ENCODE measurements at places on chromosomes 5 and 9.

DNA sequence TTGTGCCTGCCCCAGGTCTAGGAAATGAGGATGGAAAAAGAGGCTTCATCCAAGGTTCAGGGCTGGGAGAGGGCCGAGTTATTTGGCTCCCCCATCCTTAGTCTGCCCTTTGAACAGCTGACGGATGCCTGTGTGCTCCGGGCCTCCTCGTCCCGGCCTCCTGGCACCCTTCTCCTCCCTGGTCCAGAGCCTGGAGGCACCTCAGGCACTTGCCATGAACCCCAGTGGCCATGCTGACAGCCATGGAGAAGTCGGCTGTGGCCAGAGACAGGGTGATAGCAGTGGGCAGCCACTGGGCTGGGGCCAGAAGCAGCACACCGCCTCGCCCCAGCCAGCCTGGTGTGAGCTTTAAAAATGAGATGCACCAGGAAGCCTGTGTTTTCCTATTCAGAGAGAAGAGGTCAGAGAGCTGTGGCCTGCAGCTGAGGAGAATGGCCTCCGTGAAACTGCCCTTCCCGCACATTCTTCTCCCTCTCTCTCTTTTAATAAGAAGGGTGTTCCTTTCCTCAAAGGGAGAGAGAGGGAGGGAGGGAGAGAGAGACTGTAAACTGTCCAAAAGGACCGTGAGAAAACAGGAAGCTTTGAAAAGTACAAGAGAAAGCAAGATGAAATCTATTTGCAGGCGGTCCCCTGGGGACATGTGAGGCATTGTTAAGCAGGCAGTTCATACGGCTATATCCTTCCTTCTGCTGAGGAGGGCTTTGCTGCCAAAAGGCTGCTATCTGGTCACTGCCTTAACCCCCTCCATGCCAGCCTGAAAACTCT lies 55.3 kb downstream of the ZNF366 start:
- no peaks in the 10 kb centered on the region for H3K36me3 ChIP-seq
- H3K4me1 ChIP-seq = 0 out of 2 replicates have a peak, but pooled peaks cover 2% of the 10 kb centered on the region
- H3K27ac ChIP-seq = no peak overlapping the region

- no peak for DNase-seq
- H3K4me1 ChIP-seq = no peaks in the 10 kb centered on the region
- no peak overlapping the region for H3K27ac ChIP-seq
Observed at GRCh38 chr5:111068213-111068612, 3.3 kb upstream of the TSLP start.

GRCh38 chr5:109455598-109456096 lies 45.9 kb upstream of the PJA2 start:
- H3K4me1 ChIP-seq = no peaks in the 10 kb centered on the region
- no peak for DNase-seq
- 0 out of 2 replicates have a peak, but pooled peaks cover 7% of the 10 kb centered on the region for H3K36me3 ChIP-seq
- H3K27ac ChIP-seq = no peak overlapping the region
- H3K27me3 ChIP-seq = no peaks in the 10 kb centered on the region

DNA sequence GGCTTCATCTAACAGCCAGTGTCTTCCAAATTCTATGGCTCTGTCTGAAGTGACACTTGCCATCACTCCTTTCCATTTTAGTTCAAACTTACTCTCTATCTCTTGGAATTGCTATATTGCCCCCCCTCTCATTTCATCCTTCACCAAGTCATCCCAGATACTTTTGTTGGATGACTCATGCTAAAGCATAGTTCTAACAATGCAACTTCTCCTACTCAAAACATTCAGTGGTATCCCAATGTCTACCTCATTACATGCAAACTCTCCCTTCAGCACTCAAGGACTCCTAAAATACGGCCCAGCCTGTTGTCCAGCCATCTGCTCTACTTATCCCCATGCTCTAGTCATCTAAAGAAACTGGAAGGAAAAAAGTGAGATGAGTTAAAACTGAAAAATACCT lies 171.6 kb downstream of the RASEF start:
- no peak for DNase-seq
- no peak overlapping the region for H3K4me3 ChIP-seq
- peaks cover 12% of the 10 kb centered on the region for H3K4me1 ChIP-seq
- H3K36me3 ChIP-seq = peaks cover 11% of the 10 kb centered on the region
- no peak overlapping the region for H3K27ac ChIP-seq
- no peaks in the 10 kb centered on the region for H3K27me3 ChIP-seq

DNA sequence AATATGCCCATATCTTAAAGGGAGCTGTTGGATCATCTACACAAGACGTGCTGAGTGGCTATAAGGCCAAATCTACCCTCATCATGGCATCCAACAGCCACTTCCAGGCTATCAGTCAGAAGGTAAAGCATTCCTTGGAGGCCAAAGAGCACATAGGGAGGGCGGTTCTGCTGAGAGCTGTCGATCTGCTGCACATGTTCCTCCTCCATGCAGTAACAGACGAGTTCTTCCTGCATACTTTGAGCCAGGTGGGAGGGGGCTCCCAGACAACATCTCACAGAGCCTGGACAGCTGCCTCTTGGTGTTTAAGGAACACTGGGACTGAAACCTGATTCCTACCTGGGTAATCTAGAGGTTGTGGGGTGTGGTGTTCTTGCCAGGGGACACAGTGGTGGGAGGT lies 93.3 kb upstream of the RAI14 start:
- H3K4me3 ChIP-seq = no peak overlapping the region
- H3K27me3 ChIP-seq = no peaks in the 10 kb centered on the region
- H3K4me1 ChIP-seq = no peaks in the 10 kb centered on the region
- H3K36me3 ChIP-seq = no peaks in the 10 kb centered on the region
- H3K27ac ChIP-seq = no peak overlapping the region

GRCh38 chr5:93364378-93364777 lies 216.6 kb downstream of the NR2F1-AS1 start:
- H3K4me1 ChIP-seq = 0 out of 2 replicates have a peak, but pooled peaks cover 2% of the 10 kb centered on the region
- no peak for DNase-seq

GRCh38 chr5:139915834-139916233 lies 120.2 kb downstream of the PSD2 start:
- no peaks in the 10 kb centered on the region for H3K27me3 ChIP-seq
- H3K36me3 ChIP-seq = no peaks in the 10 kb centered on the region
- DNase-seq = no peak
- 0 out of 2 replicates have a peak, but pooled peaks cover 2% of the 10 kb centered on the region for H3K4me1 ChIP-seq

DNA sequence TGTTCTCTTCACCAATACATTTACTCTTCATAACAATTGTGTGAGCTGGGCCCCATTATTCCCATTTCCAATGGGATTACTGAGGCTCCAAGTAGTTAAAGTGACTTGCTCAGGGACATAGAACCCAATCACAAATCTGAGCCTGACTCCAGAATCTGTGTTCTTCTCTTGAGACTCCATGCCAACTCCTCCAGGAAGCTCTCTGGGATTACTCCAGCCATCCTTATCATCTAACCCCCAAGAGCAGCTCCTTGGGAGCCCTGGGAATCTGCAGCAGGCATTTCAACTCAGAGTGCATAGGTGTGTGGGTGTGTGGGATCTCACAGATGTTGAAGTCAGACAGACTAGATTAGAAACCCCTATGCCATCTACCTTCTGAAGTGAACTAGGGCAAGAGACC lies 131.4 kb upstream of the BOD1 start:
- no peak for DNase-seq
- H3K36me3 ChIP-seq = no peaks in the 10 kb centered on the region
- peaks cover 10% of the 10 kb centered on the region for H3K4me1 ChIP-seq

DNA sequence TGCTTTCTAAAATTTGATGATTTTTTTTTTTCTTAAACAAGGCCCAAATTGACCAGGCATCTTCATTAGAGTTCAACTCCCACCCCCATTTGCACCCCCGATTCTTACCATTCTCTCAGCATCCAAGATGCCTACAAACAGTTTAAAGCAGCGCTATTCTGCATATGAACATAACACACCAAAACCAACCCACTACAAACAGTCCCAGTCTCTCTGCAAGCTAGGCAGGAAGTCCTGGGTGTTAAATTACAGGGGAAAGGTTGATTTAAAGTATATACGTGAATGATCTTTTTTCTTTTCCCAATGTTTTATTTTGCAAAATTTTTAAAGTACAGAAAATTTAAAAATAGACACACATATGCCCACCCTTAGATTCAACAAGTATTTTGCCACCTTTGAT lies 127.0 kb downstream of the ADAMTS12 start:
- peaks cover 21% of the 10 kb centered on the region for H3K4me1 ChIP-seq
- H3K36me3 ChIP-seq = no peaks in the 10 kb centered on the region
- no peak overlapping the region for H3K27ac ChIP-seq
- H3K27me3 ChIP-seq = no peaks in the 10 kb centered on the region
- no peak overlapping the region for H3K4me3 ChIP-seq

DNA sequence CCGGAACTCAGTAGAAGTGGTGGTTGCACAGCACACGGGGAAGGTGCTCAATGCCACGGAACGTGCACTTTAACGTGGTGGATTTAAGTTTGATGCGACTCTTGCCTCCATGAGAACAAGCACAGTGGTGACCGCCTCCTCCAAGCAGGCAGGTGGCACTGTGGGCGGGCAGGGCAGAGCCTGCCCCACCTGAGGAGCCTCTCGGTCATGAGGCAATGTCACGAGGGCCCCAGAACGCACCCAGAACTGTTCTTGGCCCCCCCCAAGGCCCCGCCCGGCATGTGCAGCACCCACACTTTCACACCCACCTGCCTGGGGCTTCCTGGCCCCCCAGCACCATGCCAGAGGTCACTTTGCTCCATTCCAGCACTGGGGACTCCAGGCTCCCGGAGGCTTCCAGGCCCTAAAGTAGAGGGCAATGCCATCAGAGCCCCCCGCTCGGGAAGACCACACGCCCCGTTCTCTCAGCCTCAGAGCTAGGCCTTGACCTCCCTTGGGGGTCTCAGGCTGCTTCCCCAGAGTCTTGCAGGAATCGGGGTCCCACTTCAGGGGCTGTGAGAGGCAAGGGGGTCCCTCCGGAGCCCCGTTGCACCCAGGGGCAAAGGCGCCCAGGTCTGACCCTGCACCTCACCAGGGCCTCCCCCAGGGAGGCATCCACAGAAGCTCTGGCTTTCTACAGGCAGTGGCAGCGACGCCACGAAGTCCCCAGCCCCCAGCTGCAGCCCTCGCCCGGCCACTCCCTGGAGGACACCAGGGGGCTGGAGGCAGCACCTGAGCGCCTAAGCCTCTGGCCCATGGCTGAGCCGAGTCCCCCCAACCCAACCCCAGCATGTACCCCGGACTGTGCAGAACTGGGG lies 14.0 kb downstream of the CCDC187 start:
- H3K27ac ChIP-seq = no peak overlapping the region
- no peaks in the 10 kb centered on the region for H3K36me3 ChIP-seq
- no peak overlapping the region for H3K4me3 ChIP-seq
- no peak for DNase-seq

- no peaks in the 10 kb centered on the region for H3K27me3 ChIP-seq
- H3K36me3 ChIP-seq = peaks cover 78% of the 10 kb centered on the region
- H3K27ac ChIP-seq = no peak overlapping the region
- no peak for DNase-seq
- no peak overlapping the region for H3K4me3 ChIP-seq
- no peaks in the 10 kb centered on the region for H3K4me1 ChIP-seq
Observed at GRCh38 chr5:71492817-71493615, 37.6 kb downstream of the BDP1 start.

GRCh38 chr9:88766778-88767503 lies 224.3 kb upstream of the S1PR3 start:
- H3K27me3 ChIP-seq = no peaks in the 10 kb centered on the region
- H3K27ac ChIP-seq = no peak overlapping the region
- no peaks in the 10 kb centered on the region for H3K4me1 ChIP-seq
- no peak overlapping the region for H3K4me3 ChIP-seq
- no peak for DNase-seq

DNA sequence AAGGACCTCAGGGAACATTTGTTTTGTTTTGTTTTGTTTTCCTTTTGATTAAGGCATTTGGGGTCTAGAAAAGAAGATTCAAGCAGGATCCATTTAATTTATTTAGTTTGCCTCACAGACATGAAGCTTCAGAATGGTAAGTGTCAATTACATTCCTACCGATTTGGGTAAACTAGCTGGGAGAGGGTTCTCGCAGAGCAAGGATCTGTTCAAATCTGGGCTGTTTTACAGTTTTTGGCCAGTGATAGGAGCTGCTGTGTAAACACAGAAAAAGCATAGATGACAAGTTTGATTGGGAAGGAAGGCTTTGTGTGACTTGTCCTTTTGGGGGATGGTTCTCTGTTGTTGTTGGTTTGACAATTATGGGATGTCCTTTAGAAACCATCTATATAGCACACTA lies 470.3 kb upstream of the WWC1 start:
- 0 out of 2 replicates have a peak, but pooled peaks cover 2% of the 10 kb centered on the region for H3K4me1 ChIP-seq
- H3K27me3 ChIP-seq = no peaks in the 10 kb centered on the region
- no peak for DNase-seq
- H3K4me3 ChIP-seq = no peak overlapping the region

- no peaks in the 10 kb centered on the region for H3K27me3 ChIP-seq
- H3K36me3 ChIP-seq = no peaks in the 10 kb centered on the region
Observed at GRCh38 chr5:132283423-132284043, 10.7 kb upstream of the SLC22A4 start.

DNA sequence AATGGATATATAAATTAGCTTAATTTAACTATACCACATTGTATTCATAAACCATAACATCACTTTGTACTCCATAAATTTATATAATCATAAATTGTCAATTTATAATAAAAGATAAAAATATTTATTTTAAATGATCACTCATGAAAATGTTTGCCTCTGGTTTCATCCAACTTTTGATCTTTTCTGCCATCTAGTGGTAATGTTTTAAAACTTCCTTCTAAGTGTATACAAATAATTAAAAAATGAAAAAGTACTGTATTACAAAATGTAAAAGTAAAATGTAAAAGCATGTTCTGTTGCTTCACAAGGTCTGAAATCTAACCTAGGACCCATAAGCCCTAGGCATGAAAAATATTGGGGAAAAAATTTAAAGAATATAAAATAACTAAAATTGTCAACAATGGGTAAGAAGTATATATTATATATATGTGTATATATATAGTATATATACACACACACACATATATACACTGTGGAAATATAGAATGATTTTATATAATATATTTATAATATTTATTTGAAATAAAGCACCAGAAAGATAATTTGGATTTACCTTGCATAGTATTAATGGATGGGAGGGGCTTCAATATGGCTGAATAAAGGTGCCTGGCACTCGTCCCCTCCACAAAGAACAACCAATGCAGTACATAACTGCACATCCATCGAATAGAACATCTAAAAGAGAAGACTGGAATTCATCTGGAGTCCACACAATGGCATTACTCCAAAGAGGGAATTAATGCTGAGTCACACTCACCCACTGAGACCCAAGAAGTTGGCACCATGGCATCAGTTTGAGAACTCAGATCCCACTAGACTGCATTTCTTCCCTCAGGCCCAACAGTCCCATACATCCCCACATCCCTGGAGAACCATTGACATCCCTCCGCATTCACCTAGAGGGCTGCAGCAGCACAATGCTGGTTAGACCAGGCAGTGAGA lies 32.5 kb downstream of the ANXA1 start:
- no peak for DNase-seq
- H3K36me3 ChIP-seq = 0 out of 3 replicates have a peak, but pooled peaks cover 1% of the 10 kb centered on the region
- H3K27ac ChIP-seq = no peak overlapping the region
- H3K27me3 ChIP-seq = no peaks in the 10 kb centered on the region

- no peaks in the 10 kb centered on the region for H3K27me3 ChIP-seq
- no peak overlapping the region for H3K27ac ChIP-seq
- no peaks in the 10 kb centered on the region for H3K4me1 ChIP-seq
- H3K36me3 ChIP-seq = no peaks in the 10 kb centered on the region
- no peak overlapping the region for H3K4me3 ChIP-seq
Observed at GRCh38 chr5:38207343-38207742, 51.0 kb upstream of the EGFLAM start.

GRCh38 chr5:71810471-71811195 lies 91.6 kb downstream of the CARTPT start:
- H3K27ac ChIP-seq = no peak overlapping the region
- H3K27me3 ChIP-seq = no peaks in the 10 kb centered on the region
- H3K4me3 ChIP-seq = no peak overlapping the region
- no peak for DNase-seq

- no peaks in the 10 kb centered on the region for H3K4me1 ChIP-seq
- H3K27ac ChIP-seq = no peak overlapping the region
- H3K4me3 ChIP-seq = no peak overlapping the region
- no peak for DNase-seq
- no peaks in the 10 kb centered on the region for H3K36me3 ChIP-seq
Observed at GRCh38 chr5:118580949-118581348, 407.4 kb downstream of the DTWD2 start.

All from H9 (cell line).